ENCODE measurements at places on chromosomes 3 and 15.

GRCh38 chr15:34336991-34337556 lies 507 bp downstream of the SLC12A6 start:
- peak; percentile 16 for DNase-seq

DNA sequence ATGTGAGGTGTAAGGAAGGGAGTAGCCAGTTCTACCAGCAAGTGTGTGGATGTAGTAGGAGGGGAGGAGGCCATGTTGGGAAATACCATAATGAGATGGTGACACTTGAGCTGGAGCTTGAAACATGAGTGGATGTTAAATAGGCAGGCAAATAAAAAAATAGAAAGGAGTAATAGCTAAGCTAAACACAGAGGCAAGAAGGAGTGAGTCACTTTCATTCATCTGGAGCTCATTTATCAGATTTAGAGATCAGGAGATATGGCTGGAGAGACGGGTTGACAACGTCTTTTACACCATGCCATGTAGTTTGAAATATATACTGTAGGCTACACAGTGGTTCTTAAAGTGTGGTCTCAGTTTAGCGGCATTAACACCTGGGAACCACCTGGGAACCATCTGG lies 390.5 kb downstream of the DIPK2A start:
- no peak for DNase-seq

GRCh38 chr3:64748244-64748904 lies 60.6 kb upstream of the ADAMTS9 start:
- no peak for DNase-seq

- no peak for DNase-seq
Measured at GRCh38 chr15:74315626-74316025, 51.8 kb downstream of the CYP11A1 start.

- DNase-seq: no peak
Measured at GRCh38 chr3:186414735-186415419, 52.8 kb upstream of the DGKG start.

GRCh38 chr3:196141052-196141865 lies 59.4 kb upstream of the TFRC start:
- DNase-seq: no peak

GRCh38 chr15:57654153-57654852 lies 52.2 kb upstream of the POLR2M start:
- DNase-seq: no peak

DNA sequence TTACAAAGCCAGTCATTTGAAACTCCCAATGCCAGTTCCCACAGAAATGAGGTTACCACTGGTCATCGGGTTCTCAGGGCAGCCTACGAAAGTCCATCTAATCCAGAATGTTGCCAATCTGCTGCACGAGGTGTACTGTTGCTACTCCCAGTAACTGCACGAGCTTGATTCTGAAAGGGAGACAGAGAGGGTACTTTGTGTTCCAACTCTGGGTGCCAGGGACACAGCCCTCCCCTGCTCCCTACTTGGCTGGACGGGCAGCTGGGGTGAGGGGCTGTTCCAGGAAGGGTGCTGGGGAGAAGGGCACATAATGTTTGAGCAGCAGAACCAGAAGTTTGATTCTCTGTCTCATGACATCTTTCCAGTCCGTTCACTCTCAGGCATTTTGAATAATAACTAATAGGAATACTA lies 27.1 kb upstream of the OSBPL11 start:
- DNase-seq: no peak

- no peak for DNase-seq
Measured at GRCh38 chr3:160707187-160707794, 30.3 kb downstream of the ARL14 start.

DNA sequence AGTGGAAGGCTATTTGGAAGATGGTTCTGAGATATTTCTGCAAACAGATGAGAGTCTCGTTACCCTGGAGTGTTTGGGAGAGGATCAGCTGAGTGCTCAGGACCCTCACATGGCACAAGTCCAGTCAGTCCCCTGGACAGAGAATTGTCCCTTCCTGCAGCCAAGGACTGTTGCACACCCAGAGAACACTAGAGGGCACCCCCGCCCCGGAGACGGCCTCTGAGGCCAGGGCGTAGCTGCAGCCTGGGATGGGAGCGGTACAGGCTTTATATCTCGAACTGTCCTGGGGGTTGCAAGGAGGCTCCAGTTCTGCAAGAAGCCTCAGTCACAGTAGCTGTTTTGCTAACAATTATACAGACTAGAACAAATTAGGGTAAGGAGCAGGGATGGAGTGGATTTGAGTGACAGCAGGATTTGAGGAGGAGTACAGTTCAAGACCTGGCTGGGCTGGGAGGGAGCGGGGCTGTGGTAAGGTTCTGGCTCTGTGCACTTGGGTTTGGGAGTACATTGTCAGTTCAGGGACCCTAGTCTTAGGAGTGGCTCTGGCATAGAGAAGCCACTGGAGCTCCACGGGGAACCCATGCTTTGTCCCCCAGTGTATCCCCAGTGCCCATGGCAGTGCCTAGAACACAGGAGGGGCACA lies 67.6 kb upstream of the HACD2 start:
- DNase-seq: peak; percentile 15

DNA sequence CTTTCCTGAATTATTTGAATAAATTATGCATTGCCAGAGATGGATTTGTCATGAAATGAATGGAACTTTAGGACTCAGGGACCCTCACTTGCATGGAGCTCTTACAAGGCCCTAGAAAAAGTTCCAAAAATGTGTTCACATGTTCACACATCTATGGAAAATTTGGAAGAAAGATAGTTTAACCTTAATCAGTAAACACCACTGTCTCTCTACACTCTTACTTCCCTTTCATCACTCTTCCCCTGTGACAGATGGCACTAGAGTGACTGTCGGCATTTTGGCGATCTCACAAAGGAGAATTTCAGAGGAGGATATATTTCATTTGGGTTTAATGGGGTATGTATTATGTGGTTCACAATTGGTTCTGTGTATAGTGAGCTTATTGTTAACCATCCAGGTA lies 600.8 kb downstream of the IGSF11 start:
- DNase-seq: no peak

- no peak for DNase-seq
Measured at GRCh38 chr3:38105525-38105924, 31.4 kb downstream of the ACAA1 start.

- DNase-seq: no peak
Measured at GRCh38 chr3:179672918-179673317, 20.1 kb downstream of the USP13 start.

GRCh38 chr3:143265501-143266070 lies 146.0 kb downstream of the CHST2 start:
- DNase-seq: no peak

DNA sequence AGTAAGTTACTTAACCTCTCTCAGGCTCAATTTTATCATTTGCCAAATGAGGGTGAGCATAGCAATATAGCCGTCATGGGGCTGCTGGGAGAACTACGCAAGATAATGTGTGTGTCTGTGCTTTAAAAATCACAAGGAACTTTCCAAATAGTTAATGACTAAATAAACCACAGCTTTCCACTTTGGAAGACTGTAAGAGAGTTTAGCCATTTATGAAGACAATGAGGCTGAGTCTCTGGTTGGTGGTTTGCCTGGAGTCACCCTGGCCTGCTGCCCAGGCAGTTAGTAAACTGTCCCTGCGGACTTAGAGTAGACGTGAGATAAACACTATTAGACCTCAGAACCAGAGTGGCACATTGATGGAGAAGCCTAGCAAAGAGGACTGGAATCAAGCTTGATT lies 357.7 kb downstream of the CLSTN2 start:
- DNase-seq: no peak

DNA sequence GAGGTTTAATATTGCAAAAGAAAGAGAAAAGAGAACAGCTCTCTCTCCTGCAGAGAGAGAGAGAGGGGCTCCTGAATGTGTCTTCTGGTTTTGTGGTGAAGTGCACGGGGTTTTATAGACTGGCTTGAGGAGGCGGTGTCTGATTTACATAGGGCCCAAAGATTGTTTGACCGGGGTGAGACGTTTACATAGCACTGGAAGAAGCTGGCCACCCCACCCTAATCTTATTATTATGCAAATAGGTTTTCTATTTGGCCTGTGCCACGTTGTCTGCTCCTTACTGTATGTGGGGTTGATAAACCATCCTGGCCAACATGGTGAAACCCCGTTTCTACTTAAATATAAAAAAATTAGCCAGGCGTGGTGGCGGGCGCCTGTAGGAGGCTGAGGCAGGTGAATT lies 268.6 kb downstream of the SV2B start:
- no peak for DNase-seq

GRCh38 chr3:186719945-186720739 lies 3.0 kb downstream of the KNG1 start:
- DNase-seq: no peak

DNA sequence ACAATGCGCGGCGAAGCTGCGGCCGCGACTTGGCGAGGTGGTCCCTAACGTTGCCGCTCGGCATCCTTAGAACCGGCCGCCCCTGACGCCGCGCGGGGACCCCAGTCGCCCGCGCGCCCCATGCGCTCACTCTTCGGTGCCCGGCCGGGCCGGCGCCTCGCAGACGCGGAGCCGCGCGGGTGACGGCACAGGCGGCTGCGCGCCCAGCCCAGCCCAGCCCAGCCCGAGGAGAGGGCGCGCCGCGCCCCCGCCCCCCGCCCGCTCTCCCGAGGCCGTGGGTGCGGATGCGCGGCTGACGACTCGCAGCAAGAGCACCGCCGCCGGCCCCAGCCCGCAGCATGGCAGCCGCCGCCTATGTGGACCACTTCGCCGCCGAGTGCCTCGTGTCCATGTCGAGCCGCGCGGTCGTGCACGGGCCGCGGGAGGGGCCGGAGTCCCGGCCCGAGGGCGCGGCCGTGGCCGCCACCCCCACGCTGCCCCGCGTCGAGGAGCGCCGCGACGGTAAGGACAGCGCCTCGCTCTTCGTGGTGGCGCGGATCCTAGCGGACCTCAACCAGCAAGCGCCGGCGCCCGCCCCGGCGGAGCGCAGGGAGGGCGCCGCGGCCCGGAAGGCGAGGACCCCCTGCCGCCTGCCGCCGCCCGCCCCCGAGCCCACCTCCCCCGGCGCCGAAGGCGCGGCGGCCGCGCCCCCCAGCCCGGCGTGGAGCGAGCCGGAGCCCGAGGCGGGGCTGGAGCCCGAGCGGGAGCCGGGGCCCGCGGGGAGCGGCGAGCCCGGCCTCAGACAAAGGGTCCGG lies 437 bp downstream of the KLF13 start:
- peak; percentile 66 for DNase-seq

DNA sequence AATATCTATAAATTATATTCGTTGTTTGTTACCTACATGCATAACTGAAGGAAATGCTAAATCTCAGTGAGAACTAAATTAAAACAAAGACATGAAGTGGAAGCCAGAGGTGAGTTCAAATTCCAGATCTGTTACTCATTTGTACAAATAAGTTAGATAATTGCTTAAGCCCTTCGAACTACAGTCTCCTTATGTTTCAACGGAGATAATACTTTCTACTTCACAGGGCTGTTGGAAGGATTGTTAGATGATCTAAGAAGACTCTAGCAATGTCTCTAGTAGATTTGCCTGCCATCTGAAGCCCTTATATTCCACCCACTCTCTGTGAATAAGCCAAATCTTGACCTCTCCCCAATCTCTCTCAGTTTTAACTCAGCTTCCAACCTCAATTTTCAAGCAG lies 125.8 kb downstream of the P2RY1 start:
- DNase-seq: no peak

DNA sequence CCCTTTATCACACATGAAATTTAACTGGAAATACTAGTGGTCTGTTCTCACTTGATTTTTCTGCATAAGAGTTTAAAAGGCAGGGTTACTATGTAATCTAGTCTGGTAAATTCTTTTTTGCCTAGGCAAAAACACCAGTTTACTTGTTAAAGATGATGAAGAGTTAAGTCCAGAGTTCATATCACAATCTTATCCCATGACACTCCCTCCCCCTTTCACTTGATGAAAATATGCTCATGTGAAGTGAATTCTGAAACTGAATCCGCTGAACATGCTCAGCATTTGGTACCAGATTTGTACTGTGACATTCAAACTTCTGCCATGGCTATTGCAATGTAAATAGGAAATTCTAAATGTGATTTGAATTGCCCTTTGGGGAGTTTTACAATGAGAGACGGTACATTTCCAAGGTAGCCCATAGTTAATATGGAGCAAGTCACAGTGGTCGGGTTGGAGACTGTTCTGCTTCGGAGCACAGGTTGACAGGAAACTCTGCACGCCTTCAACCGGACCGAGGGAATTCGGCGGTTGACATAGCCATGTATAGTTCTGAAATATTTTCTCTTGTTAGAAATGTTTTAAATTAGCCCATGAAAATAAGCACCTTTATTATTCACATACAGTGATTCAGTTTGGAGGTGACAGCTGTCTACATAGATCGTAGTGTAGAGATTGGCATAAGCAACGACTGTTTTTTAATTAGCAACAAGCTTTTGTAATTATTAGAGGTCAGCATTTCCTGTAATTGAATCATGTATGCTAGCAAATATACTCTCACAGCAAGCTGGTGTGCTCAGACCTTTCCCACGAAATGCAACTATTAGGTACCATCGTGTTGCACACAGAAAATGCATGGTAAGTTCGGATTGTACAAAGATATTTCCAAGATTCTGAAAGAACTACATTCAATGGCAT lies 768.6 kb upstream of the GOLIM4 start:
- DNase-seq: no peak

- DNase-seq: no peak
Measured at GRCh38 chr15:44163370-44163769, 31.7 kb downstream of the FRMD5 start.

DNA sequence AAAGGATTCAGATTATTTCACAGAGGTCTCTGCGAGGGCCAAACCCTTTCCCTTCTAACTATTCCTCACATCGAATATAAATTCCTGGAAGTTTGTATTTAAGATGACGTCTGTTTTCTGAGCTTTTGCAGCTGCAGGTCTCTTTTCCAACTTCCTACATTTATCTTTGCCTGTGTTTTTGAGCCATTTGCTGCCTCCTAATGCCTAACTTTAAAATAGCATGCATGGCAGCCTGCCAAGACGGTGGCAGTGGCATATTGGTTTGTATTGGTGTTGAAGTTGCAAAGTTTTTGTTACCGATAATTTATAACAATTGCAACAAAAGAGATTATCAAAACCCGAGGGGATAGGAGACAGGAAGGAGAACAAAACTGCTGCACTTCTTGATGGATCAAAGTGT lies 187.1 kb upstream of the DNAJC19 start:
- DNase-seq: no peak

DNA sequence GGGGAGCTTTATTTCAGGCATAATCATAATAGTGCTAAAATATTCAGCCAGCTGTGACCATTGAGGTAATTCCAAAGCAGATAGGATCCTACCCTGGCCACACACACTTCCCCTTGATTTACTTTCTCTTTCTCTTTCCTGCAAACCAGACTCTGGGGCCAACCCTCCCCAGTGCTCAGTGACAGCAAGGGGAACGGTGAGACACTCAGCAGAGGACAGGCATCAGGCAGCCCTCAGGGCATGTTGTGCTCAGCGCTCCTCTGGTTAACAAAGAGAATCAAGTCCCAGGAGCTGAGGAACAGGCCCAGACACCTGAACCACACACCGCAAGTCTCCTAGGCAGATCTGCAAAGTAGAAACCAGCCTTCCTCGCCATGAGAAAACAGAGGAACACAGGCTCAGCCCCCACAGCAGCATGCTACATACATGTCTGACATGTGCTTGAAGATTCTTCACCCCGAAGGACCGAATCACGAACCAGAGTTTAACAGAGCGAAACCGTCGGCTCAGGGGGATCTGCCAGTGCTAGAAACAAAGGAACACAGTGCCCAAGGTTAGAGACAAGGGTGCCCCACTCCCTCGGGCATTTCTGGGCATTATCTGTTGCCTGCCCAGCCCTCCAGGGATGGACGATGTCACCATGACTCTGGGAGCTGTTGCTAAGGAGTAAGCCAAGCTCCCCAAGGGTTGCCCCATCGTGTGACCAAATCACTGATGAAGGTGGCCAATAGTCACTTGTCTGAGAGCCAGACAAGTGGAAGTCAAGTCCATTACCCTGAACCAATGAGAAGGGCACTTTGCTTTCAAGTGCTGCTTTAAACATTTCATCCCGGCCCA lies 17.5 kb downstream of the HDC start:
- peak; percentile 39 for DNase-seq
